GM04503 (cell line): ENCODE measurements at places on chromosomes 7 and 10.

GRCh38 chr7:56062382-56062781, 1.7 kb upstream of the SUMF2 start:
- DNase-seq = no peak

- no peak for DNase-seq
These were observed 49.0 kb downstream of the WNT2 start for GRCh38 chr7:117273814-117274225.

DNA sequence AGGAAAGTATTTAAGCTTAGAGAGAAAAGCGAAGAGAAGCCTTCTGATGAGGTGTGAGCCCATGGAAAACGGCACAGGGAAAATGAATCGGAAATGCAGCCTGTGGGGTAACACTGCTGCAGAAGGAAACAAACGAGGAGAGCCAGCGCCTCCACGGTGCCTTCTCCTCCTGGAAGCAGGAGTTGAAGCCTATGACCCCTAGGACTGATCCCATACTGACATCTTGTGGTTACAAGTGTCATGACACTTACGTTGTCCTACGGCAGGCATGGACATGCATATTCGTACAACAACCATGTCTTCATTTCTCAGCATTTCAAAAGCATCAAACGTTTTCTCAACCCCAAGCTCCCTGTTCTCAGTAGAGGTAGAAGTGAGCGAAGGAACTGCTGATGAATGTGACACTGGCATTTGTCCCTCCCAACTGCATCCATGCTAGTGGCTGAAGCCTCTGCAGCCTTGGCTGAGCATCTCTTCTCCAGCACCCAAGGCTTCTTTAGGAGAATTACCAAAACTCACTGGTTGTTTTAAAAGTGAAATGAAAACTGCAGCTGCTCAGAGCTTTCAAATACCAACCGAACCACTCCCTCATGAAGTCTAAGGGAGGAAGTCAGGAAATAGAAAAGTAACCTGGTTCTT, 160.2 kb downstream of the JAZF1 start:
- DNase-seq = no peak

GRCh38 chr10:101768791-101769170, 7.1 kb downstream of the FGF8 start:
- no peak for DNase-seq

- DNase-seq = no peak
These were observed 267.8 kb downstream of the WDR37 start for GRCh38 chr10:1323951-1324350.

DNA sequence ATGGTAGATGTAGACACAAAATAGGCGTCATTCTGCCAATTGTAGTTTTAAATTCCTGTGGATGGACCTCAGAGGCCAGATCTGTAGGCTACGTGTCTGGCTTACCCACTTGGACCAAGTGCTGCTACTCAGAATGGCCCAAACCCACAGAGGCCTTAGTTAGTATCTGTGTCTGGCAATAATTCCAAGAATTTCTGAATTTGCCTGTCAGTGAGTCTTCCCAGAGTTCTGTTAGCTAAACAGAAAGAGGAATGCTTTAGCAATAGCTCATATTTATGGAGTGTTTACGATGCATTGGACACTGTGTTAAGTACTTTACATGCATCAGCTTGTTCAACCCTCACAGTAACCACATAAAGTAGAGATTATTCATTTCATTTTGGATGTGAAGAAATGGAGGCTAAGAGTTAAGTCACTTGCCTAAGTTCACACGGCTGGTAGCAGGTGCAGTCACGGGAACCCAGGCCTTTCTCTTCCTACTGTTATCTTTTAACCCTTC, 231.8 kb downstream of the PTEN start:
- DNase-seq = peak; percentile 99

- DNase-seq = no peak
These were observed 154.1 kb upstream of the ZMIZ1 start for GRCh38 chr10:78914502-78915189.

- DNase-seq = no peak
These were observed 13.8 kb upstream of the PPIF start for GRCh38 chr10:79333513-79333912.

DNA sequence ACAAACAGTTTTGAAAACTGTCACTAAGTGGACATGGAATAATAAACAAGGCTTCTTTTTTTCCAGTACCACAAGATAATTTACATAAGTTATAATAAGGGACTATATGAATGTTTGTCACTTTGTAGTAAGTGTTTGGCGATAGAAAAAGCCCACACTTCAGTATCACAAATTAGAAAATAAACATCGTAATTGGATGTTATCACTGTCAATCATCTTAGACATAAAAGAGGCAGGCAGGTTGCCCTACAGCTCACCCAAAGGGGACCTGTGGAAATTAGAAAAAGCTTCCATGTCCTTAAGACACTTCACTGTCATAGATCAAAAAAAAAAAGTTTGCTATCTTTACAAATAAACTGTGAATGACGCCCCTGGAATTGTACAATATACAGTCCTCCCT, 3.6 kb upstream of the NOC3L start:
- no peak for DNase-seq
